ENCODE measurements at places on chromosomes 5 and 9. TPM values are rescaled to one million over a fixed set of nuclear protein-coding genes. Genes with fewer than 3 reads are reported as not detected.

Gene TAF11L3
- not detected for total RNA-seq

Gene SYK
- total RNA-seq, result 13.2 TPM

Gene TOR4A
- 7.0 TPM for total RNA-seq

Gene HSDL2
- total RNA-seq, result 46.2 TPM

Gene GALNT12
- total RNA-seq, result 16.1 TPM

Gene PCDHAC1
- total RNA-seq, result 0.14 TPM

Gene FBN2
- total RNA-seq, result 6.3 TPM

Gene DMRT3
- not detected for total RNA-seq

- DNase-seq, result no peak
These were observed 15.1 kb downstream of the SLC22A5 start for GRCh38 chr5:132384506-132385050.

GRCh38 chr5:98066910-98067309 lies 706.6 kb upstream of the RGMB start:
- no peak for DNase-seq

- no peak for DNase-seq
These were observed 37.9 kb downstream of the SLC27A6 start for GRCh38 chr5:129003232-129003631.

GRCh38 chr9:91937056-91937455 lies 13.0 kb downstream of the ROR2 start:
- peak; percentile 4 for DNase-seq

DNA sequence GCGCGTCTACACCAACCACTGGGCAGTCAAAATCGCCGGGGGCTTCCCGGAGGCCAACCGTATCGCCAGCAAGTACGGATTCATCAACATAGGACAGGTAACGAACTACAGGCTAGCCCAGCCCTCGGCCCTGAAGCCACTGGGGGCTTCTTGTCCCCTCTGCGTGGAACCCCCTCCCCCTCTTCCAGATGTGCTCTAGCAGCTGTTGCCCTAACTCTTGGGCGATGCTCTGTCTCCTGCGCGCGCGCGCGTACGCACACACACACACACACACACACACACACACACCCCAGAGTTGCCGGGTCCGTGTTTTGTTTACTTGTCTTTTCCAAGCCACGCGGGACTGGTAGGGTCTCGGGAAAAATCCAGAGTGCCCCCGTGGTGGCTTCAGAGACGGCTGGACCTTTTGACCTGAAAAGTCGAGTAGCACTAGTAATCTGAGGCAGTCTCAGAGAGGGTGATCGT lies 836 bp downstream of the PCSK5 start:
- DNase-seq, result peak; percentile 83

- DNase-seq, result no peak
These were observed 114.1 kb downstream of the ANKRD55 start for GRCh38 chr5:56119050-56119449.

DNA sequence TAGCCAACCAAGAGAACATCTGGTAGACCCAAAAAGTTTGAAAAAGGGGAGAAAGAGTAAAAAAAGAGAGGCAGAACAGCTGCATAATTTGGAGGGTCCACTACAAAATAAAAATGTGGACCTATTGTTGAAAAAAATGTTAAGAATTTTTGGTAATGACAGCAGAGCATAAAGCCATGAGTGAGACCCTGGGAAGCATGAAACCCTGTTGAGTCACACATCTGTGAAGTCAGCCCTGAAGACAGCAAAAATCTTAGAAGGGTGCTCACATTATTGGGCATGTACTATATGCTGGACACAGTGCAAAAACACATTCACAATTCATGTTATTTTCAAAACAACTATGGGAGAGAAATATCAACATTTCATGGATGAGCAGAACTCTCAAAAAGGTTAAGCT lies 56.4 kb upstream of the LIFR start:
- DNase-seq, result no peak

- DNase-seq, result no peak
These were observed 151.9 kb downstream of the INSYN2B start for GRCh38 chr5:169828385-169828784.

DNA sequence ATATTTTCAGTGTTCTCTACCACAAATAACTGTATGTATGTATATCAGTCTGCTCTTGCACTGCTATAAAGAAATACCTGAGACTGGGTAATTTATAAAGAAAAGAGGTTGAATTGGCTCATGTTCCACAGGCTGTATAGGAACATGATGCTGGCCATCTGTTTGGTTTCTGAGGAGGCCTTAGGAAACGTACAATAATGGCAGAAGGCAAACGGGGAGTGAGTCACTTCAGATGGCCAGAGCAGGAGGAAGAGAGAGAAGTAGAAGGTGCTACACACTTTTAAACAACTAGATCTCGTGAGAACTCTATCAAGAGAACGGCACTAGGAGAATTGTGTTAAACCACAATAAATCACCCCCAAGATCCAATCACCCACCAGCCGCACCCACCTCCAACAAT lies 121.7 kb downstream of the ADAMTS6 start:
- peak; percentile 23 for DNase-seq

GRCh38 chr5:88551724-88552345 lies 283.2 kb upstream of the TMEM161B start:
- DNase-seq, result no peak

GRCh38 chr5:34707451-34708107 lies 51.5 kb downstream of the RAI14 start:
- no peak for DNase-seq

- no peak for DNase-seq
These were observed 193.7 kb downstream of the BRINP1 start for GRCh38 chr9:119175581-119175980.

DNA sequence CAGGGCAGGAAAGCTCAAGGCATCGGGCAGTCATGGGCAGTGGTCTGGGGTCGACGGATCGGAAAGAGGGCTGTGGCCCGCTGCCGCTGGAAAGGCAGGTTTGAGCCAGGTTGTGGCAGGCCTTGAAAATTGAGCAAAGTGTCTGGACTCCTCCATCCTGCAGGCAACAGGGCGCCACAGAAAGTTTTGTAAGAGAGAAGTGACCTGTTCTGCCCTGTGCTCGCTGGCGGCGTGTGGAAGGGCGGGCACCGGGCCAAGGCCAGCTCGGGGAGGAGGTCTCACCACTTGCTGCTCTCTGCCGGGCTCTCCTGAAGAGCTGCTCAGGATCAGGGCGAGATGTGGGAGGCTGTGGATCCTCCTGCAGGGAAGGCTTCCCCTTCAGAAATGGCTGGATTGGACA lies 41.4 kb upstream of the FAT2 start:
- DNase-seq, result no peak

Measured in posterior vena cava (tissue), 2 donors.